ENCODE measurements at places on chromosomes 1 and 21.
A peak's percentile ranks its signal among the peaks of the same experiment; 100 is the strongest.

- DNase-seq, result no peak
- H3K4me1 ChIP-seq, result no peaks in the 10 kb centered on the region
- H3K27me3 ChIP-seq, result no peaks in the 10 kb centered on the region
- no peaks in the 10 kb centered on the region for H3K36me3 ChIP-seq
- H3K27ac ChIP-seq, result no peak overlapping the region
These were observed 92.2 kb downstream of the TBX19 start for GRCh38 chr1:168372861-168373371.

DNA sequence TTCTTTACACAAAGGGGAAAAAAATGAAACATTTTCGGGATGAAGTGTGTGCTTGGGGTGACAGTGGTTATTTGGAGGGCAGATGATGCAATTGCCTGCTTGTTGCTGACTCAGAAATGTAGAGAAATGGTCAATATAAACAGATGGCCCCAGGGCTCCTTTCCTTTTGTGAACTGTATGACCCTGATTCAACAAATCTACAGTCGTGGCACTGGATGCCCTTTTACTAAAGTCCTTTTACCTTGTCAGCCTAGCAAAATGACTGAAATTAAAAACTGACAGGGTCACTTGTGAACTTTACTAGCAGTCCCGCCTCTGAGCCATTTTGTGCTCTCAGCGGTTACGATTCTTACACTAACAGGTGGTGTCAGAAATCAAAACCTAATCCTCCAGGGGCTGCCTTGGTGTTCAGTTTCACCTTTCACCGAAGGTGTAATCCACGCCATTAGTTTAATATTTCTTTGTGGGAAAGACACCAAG, 49.8 kb downstream of the GREM2 start:
- no peaks in the 10 kb centered on the region for H3K27me3 ChIP-seq
- no peaks in the 10 kb centered on the region for H3K36me3 ChIP-seq
- H3K4me1 ChIP-seq, result no peaks in the 10 kb centered on the region
- H3K27ac ChIP-seq, result no peak overlapping the region

DNA sequence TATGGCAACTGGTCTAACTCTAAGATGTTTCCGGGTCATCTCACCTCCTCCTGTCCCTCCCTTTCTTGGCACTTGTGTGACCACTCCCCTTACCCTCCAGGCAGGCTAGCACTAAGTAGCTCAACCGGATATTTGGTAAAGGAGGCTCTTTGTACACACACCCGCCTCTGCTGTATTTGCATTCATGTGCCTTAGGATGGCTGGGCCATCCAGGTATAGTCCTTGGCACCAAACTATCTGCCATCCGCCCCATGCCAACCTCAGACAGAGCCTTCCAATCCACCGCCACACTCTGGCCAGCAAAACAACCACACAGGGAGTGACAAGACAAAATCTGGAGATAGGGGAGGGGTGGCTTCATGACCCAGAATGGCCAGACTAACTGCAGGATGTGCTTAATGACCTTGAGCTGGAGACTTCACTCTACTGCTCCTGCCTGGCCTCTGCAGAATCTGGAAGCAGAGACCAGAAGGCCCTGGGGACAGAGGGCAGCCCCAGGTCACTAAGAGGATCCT, 59.5 kb downstream of the CDK18 start:
- H3K4me3 ChIP-seq, result no peak overlapping the region
- no peak overlapping the region for H3K27ac ChIP-seq
- peaks cover 37% of the 10 kb centered on the region for H3K27me3 ChIP-seq

- no peak for DNase-seq
- H3K4me1 ChIP-seq, result peaks cover 4% of the 10 kb centered on the region
- H3K36me3 ChIP-seq, result no peaks in the 10 kb centered on the region
- no peak overlapping the region for H3K4me3 ChIP-seq
- no peaks in the 10 kb centered on the region for H3K27me3 ChIP-seq
These were observed 176.5 kb downstream of the TGFB2 start for GRCh38 chr1:218521414-218522169.

DNA sequence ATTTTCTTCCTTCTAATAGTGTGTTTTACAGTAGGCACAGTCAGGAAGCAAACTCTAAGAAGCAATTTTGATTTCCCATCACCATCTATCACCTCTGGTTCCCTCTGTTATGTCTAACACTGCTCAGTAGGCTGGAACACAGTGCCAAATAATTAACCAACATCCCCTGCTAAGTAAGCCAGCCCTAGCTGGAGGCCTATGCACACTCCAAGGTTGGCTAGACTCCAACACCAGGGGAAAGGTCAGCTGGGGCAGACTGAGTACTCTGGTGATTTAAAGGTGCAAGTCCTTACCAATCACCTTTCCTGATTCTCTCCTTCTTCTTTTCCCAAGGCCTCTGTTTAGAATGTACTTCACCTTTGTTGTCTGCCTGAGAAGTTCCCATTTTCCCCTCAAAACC, 46.5 kb upstream of the BEND5 start:
- H3K27me3 ChIP-seq, result no peaks in the 10 kb centered on the region
- no peak overlapping the region for H3K4me3 ChIP-seq
- no peak for DNase-seq
- no peaks in the 10 kb centered on the region for H3K36me3 ChIP-seq

GRCh38 chr21:44337941-44338895, 972 bp downstream of the CFAP410 start:
- H3K4me3 ChIP-seq, result peak overlapping the region; percentile 75
- no peak overlapping the region for H3K27ac ChIP-seq
- peaks cover 7% of the 10 kb centered on the region for H3K36me3 ChIP-seq
- H3K4me1 ChIP-seq, result peaks cover 5% of the 10 kb centered on the region

GRCh38 chr21:17853393-17854275, 34.5 kb upstream of the C21orf91 start:
- DNase-seq, result no peak
- H3K27me3 ChIP-seq, result no peaks in the 10 kb centered on the region
- H3K4me3 ChIP-seq, result no peak overlapping the region
- H3K27ac ChIP-seq, result no peak overlapping the region

- no peaks in the 10 kb centered on the region for H3K36me3 ChIP-seq
- DNase-seq, result no peak
- H3K4me3 ChIP-seq, result peak overlapping the region; percentile 69
- H3K27ac ChIP-seq, result no peak overlapping the region
- H3K27me3 ChIP-seq, result no peaks in the 10 kb centered on the region
- H3K4me1 ChIP-seq, result peaks cover 3% of the 10 kb centered on the region
These were observed 371 bp upstream of the ODF2L start for GRCh38 chr1:86396498-86396890.

- H3K27me3 ChIP-seq, result no peaks in the 10 kb centered on the region
- peaks cover 1% of the 10 kb centered on the region for H3K36me3 ChIP-seq
- no peak for DNase-seq
- no peak overlapping the region for H3K27ac ChIP-seq
- H3K4me3 ChIP-seq, result no peak overlapping the region
- no peaks in the 10 kb centered on the region for H3K4me1 ChIP-seq
These were observed 16.3 kb downstream of the ABCD3 start for GRCh38 chr1:94434365-94435045.

DNA sequence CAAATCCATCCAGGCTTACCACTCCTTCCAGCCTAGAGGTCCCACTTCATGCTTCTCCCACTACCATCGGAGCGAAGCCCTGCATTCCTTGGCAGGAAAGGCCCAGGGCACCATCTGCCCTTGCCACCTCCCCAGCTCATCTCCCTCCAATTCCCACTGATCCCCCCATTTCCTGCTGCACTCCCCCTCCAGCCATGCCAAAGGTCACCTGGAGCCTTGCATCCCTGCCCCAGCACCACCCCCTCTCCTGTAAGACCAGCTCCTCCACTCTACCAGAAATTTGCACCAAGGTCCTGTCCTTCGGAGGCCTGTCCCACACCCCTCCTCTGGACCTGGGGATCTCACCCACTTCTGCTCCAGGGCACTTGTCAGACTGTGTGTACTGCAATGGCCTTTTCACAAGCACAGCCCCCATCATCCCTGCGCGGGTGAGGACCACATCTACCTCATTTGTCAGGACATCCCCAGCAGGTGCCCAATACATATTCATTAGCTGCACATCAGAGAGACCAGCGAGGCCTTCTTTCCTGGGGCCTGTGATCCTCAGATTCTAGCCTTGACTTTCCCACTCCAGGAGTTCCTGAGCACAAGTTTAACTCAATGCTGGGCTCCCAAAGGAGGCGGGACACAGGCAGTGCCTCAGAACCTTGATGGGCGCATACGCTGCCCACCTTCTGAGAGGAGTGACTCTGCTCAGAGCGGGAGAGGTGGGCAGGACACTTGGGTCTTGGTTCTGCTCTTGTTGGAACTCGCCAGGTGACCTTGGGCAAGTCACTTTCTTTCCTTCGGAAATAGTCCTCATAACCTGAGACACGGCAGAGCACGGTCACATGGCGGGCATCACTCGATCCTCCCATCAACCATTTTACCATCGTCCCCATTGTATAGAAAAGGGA, 49.9 kb upstream of the EDN2 start:
- no peaks in the 10 kb centered on the region for H3K4me1 ChIP-seq
- H3K27me3 ChIP-seq, result no peaks in the 10 kb centered on the region
- no peaks in the 10 kb centered on the region for H3K36me3 ChIP-seq
- DNase-seq, result no peak

GRCh38 chr1:172390301-172390682, 30.2 kb upstream of the C1orf105 start:
- no peak for DNase-seq
- no peak overlapping the region for H3K27ac ChIP-seq
- H3K4me1 ChIP-seq, result peaks cover 23% of the 10 kb centered on the region
- H3K4me3 ChIP-seq, result no peak overlapping the region
- no peaks in the 10 kb centered on the region for H3K36me3 ChIP-seq

GRCh38 chr1:7694600-7695496, 76.2 kb upstream of the VAMP3 start:
- H3K4me1 ChIP-seq, result peaks cover 7% of the 10 kb centered on the region
- no peak overlapping the region for H3K27ac ChIP-seq
- H3K27me3 ChIP-seq, result no peaks in the 10 kb centered on the region
- DNase-seq, result no peak

GRCh38 chr1:111834956-111835355, 79.3 kb downstream of the DDX20 start:
- H3K27me3 ChIP-seq, result no peaks in the 10 kb centered on the region
- no peaks in the 10 kb centered on the region for H3K36me3 ChIP-seq
- DNase-seq, result no peak
- no peak overlapping the region for H3K4me3 ChIP-seq
- peaks cover 2% of the 10 kb centered on the region for H3K4me1 ChIP-seq

DNA sequence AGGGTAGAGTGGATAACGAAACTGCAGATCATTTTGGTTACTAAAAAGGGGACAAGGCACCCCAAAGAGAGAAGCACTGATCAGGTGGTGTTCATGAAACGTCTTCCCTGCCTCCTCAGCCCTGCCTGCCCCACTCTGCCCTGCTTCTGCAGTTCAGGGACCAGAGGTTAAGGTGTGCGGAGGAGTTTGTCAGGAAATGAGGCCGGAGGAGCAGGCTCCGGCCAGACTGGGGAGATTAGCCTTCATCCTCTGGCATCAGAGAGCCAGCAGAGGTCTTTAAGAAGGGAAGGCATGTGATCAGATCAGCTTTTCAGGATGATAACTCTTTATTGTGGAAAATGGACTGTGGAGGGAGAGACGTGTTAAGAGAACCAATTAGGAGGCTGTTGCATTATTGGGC, 291.9 kb upstream of the NR5A2 start:
- DNase-seq, result no peak
- no peak overlapping the region for H3K4me3 ChIP-seq
- H3K4me1 ChIP-seq, result no peaks in the 10 kb centered on the region
- no peak overlapping the region for H3K27ac ChIP-seq
- no peaks in the 10 kb centered on the region for H3K36me3 ChIP-seq

DNA sequence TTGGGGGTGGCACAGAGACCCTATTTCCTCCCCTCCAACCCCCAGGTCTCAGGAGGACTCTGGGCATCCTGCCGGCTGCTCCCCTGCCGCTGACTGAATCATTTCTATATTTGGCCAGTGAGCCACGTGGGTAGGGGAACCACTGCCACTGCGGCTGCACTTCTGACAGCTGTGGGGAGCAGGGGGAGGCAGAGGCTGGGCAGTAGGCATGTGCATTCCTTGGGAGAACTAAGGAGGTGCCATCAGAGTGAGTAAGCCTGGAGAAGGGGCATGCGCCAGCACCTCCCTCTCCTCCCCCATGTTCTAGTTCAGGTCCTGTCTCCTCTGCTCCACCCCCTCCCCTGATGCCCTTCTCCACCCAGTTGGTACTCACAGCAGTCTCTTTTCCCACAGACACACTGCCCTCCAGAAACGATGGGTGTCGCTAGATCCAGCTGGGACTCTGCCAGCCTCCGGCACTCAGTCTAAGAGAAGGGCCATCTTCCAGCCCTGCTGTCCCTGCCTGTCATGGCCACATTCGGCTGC, 12.0 kb downstream of the PPFIA4 start:
- no peaks in the 10 kb centered on the region for H3K36me3 ChIP-seq
- H3K27ac ChIP-seq, result no peak overlapping the region
- no peaks in the 10 kb centered on the region for H3K4me1 ChIP-seq

GRCh38 chr1:154941333-154942013, 5.0 kb upstream of the PMVK start:
- H3K36me3 ChIP-seq, result peaks cover 21% of the 10 kb centered on the region
- H3K4me3 ChIP-seq, result no peak overlapping the region
- peak overlapping the region; percentile 9 for H3K27ac ChIP-seq

- no peaks in the 10 kb centered on the region for H3K36me3 ChIP-seq
- no peak overlapping the region for H3K27ac ChIP-seq
- no peaks in the 10 kb centered on the region for H3K27me3 ChIP-seq
- H3K4me3 ChIP-seq, result no peak overlapping the region
- H3K4me1 ChIP-seq, result peaks cover 11% of the 10 kb centered on the region
These were observed 18.9 kb downstream of the NPR1 start for GRCh38 chr1:153697191-153698019.

- no peak overlapping the region for H3K4me3 ChIP-seq
- peaks cover 9% of the 10 kb centered on the region for H3K4me1 ChIP-seq
- no peaks in the 10 kb centered on the region for H3K27me3 ChIP-seq
- no peak overlapping the region for H3K27ac ChIP-seq
- DNase-seq, result no peak
These were observed 101.9 kb downstream of the PRDM2 start for GRCh38 chr1:13801655-13802486.

- H3K4me3 ChIP-seq, result no peak overlapping the region
- DNase-seq, result no peak
These were observed 41.2 kb upstream of the RAB4A start for GRCh38 chr1:229229721-229230139.

Measured in neuronal stem cell (in vitro differentiated cells).